ENCODE measurements at places on chromosomes 12 and 14.

DNA sequence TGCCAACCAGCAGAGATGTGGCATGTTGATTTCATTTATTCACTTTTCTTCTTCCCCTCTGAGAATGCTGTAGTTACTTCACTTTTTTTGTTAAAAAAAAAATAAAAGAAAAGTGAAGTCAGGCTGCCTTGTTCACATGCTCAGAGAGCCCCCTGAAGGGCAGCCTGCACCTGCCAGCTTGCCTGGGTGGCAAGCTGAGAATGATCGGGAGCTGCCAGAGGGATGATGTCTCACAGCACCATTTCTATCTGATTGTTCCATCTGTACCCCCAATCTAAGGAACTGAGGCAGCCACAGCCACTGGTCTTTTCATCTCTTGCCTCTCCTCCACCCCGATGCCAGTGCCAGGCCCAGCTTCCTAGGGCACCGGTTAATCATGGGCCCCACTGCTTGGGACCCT lies 118.2 kb downstream of the TSPAN9 start:
- no peak for DNase-seq

DNA sequence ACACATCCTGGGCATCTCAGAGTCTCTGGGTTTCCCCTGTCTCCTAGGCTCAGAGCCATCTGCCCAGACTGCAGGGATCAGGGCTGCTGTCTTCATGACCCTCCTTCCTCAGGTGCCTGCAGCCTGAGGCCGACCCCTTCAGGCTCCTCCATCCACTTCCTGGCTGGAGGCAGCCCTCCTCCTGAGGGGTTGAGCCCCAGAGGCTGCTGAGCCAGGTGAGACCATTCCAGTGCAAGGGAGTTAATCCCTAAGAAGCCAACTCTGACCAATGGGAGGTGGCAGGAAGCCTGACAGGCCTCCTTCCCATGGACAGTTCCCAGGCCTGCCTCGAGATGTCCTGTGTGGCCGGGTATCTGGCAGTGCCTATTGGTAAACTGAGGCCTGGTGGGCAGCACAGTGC lies 8.4 kb upstream of the PPP4R4 start:
- DNase-seq, result no peak

- DNase-seq, result no peak
These were observed 124.9 kb downstream of the PELI2 start for GRCh38 chr14:56243110-56243509.

DNA sequence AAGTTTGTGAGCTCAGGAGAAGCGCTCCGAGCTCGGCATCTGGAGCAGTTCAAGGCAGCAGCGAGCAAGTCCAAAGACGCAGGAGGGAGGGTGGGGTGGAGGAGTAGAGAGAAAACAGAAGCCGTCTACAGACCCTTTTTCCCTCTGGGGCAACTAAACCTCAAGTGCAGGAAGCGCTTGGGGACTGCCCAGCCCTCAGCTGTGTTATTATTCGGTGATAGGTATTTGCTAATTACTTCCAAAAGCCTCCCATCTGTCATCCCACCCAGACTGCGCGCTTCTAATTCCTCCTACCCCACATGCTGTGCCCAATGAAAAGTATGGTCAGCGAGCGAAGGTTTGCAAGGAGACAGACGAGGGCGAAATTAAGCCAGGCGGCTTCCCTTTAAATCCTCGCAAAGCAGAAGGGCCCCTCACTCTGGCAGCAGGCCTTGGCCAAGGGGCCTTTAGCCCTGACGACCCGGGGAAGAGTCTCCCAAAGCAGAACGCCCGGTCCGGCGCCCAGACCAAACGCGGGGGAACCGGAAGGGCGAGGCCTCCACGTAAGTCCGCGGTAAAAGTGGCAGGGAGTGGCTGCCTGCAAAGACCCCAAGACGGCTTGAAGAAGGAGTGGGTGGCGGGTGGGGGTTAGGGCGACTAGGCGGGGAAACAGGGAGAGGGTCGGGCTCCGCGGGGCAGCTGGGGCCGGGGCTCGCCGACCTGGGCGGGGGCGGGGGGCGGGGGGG lies 507 bp upstream of the CD9 start:
- DNase-seq, result no peak

DNA sequence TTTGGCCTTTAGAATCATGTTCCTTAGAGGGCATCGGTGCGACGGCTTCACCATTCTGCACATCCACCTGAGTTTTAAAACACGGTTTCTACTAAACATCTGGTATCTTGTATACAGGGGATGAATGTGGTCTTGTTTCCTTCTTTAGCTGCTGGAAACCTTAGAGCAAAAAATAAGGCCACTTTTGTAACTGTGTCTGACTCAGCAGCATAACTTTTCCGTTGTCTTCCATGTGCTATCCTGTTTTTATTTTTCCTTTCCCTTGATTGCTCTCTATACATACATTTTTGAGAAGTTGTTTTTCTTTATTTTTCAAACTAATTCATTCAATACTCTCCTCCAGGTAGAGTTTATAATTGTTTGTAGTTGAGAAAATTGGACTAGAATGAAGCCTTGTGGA lies 108.8 kb upstream of the PCED1B start:
- DNase-seq, result no peak

GRCh38 chr14:51860164-51860824 lies at the start of gene GNG2:
Gene GNG2 (plus strand): TSS chr14:51860612. CDS start chr14:51950679, 90,067 bp downstream.
- DNase-seq, result peak; percentile 76

DNA sequence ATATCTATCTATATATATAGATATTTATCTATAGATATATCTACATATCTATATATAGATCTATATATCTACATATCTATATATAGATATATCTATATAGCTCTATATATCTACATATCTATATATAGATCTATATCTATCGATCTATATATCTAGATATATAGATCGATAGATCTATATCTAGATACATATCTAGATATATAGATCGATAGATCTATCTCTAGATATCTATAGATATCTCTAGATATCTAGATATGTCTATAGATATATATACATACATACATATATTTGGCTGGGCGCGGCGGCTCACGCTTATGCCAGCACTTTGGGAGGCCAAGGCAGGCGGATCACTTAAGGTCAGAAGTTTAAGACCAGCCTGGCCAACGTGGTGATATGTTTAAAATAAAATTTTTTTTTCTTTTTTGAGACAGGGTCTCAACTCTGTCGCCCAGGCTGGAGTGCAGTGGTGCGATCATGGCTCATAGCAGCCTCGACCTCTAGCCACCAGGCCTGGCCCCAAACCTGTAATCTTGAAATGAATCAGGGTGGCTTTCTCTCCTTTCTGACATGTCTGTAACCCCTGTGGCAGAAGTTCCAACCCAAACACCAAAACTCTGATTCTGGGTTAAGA lies 18.1 kb downstream of the ARPC3 start:
- DNase-seq, result no peak

DNA sequence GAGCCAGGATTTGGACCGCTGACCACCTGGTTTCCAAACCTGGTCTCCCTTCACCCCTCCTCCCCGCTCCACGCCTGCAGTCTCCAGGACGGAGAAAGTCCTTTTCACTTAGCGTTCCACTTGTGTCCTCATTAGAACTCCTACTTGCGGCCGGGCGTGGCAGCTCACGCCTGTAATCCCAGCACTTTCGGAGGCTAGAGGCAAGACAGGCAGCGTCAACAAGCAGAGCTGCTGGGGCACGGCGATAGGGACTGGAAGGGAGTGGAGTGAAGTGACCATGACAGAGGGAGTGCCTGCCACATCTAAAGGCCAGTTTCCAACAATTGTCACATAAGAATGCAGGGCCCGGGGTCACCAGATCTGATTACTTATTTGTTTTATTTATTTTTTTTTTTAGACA lies 132.5 kb upstream of the NCOR2 start:
- no peak for DNase-seq

- no peak for DNase-seq
These were observed 17.1 kb upstream of the AMN start for GRCh38 chr14:102905116-102906108.

DNA sequence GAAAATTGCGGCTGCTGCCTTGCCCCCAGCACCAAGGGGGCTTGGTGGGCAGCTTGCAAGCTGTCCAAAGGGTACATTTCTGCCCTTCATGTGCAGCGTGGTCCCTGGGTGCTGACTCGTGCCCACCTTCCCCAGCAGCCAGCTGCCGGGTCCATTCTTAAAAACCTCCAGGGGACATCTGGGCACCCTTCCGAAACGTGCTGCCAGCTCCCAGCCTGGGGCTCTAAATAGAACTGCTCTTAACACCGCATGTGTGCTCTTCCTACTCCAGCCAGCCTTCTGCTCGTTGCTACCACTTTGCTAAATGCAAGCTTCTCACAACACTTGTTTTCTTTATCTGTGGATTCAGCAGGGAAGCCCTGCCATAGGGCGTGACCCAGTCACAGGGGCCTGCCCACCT lies 66.0 kb downstream of the RIMBP2 start:
- no peak for DNase-seq

DNA sequence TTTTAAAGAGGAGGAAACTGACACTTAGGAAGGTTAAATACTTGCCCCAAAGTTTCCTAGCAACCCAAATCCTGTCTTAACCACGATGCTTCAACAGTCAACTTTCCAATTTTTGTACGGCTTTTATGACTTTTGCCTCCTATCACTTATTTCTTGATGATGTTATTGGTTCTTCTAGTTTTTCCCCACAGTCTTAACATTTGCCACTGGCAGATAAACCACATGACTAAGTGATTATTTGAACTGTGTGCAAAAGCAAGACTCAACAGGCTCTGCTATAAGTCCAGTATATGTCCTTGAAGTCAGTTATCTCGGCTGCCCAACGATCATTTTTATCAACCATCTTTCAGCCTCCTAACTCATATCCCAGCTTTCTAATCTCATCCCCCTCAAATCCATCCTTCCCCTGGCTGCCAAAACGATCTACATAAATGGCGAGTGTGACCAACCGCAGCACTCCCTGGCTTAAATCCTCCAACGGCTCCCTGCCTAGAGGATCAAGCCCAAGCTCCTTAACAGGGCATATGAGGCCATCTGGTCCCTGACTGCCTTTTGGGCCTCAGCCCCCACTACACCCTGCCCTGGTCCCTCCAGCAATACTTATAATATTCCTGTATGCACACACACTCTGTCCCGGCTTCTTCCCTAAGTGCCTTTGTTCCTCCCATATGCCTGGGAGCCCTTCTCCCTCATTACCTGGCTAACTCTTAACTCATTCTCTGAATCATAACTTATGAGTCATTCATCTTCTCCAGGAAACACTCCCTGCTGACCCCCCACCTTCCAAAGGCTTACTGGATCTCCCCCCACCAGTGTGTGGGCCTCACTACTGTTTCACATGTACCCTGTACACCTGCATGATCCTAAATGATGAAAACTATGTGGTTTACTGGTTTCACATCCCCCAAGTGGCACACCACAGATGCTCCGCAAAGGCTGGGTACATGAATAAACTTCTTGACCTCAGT lies 8.8 kb downstream of the VPS37B start:
- DNase-seq, result no peak

GRCh38 chr12:120529641-120530417 lies 871 bp upstream of the COQ5 start:
- no peak for DNase-seq

DNA sequence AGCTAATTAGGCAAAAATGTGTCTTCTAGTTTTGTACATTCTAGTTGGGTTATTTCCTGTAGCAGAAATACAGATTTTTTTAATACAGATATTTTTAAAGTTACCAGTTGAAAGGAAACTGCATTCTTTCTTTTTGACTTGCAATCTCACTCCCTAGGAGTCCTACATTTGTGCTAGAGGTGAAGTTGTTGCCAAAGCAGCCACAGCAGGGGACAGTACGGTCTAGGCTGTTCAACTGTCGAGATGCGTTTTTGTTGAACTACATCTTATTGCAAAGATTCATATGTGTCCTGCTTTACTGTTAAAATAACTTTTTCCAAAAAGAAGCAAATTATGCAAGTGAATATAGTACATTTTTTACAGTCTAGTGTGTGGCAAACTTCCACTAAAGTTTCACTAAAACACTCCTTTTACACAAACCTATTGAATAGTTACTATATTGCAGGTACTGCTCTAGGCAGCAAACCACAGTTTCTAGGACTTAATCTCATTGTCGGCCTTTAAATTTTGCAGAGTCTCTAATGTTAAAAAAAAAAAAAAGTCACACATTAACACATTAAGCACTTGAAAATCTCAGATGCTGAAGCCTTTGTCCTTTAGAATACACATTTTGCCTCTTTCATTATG lies 30.2 kb upstream of the SRGAP1 start:
- DNase-seq, result no peak

GRCh38 chr12:102957339-102958050 lies at the start of gene ASCL1:
Gene ASCL1 (plus strand): TSS chr12:102957674. CDS start chr12:102958245, 571 bp downstream.
- DNase-seq, result no peak

- DNase-seq, result no peak
These were observed 59.7 kb downstream of the SCFD1 start for GRCh38 chr14:30681752-30682355.

DNA sequence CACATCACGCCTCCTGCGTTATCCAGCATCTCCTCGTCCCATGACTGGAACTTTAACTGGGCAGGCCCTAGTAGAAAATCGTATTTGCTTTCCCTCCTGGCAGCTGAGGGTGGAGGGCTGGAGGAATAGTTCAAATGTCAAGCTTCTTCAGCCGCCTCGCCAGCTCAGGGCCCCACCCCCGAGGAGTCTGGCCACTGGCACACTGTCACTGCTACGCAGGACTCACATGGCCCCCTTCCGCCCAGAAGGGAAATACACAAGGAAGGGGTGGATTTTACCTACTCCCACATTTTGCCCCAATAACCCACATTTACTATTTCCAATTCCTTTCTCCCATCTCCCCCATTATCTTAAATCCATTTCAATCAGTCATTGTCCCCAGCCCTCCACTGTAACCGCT lies 8.6 kb downstream of the SLC6A13 start:
- DNase-seq, result no peak

GRCh38 chr14:101560534-101561113 lies 671 bp upstream of the DIO3 start:
- DNase-seq, result no peak

DNA sequence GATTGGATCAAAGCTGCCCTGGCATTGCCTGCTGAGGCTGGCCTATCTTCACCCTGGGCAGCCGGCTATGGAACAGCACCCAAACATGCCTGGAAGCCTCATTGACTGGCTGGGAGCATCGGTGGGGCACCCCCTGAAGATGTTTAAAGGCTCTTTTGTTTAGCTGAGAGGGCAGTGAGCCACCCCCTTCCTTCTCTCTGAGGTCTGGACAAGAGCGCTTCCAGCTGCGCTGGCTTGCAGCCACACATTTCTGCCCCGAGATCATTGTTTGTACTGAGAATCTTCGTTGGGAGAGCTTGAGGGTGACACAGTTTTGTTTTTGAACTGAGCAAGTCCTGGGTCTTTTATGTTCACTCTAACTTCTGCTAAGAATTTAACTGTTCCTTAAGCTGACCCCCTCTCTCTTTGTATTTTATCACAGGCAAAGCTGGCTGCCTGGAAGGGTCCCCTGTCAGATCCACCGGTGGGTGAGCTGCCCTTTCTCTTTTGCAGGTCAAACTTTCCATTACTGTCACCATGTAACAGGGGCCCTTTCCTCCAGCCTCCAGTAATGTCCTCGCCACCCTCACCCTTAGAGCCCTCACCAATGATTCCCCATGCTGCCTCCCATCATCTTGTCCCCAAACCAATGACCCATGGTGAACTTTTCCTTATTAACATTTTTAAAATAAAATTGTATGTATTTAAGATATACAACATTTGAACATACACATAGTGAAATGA lies 212.2 kb downstream of the KIF26A start:
- no peak for DNase-seq

Data from effector memory CD8-positive, alpha-beta T cell (primary cell).